ENCODE measurements at places on chromosomes 12 and 14. TPM values are rescaled to one million over a fixed set of nuclear protein-coding genes. Genes with fewer than 3 reads are reported as not detected.

DNA sequence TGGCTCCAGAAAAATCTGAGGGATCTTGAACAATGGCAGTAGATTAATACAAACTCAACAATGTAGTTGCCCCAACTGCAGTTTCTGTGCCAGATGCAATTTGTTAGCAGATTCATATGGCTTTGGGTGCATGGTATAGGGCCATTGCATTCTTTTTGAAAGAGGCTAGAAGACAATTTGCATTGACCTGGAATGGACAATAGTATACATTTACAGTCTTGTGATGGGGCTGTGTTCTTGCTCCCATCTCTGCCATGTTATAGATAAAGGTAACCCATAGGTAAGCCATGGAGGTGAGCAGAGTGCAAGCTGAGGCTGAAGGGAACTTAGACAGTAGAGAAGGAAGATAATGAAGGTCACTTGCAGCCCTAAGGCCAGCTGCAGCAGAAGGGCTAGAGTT, 50.1 kb upstream of the DIO3 start:
- DNase-seq: no peak
- no peaks in the 10 kb centered on the region for H3K36me3 ChIP-seq
- no peaks in the 10 kb centered on the region for H3K4me1 ChIP-seq
- H3K27ac ChIP-seq: no peak overlapping the region
- no peaks in the 10 kb centered on the region for H3K27me3 ChIP-seq

DNA sequence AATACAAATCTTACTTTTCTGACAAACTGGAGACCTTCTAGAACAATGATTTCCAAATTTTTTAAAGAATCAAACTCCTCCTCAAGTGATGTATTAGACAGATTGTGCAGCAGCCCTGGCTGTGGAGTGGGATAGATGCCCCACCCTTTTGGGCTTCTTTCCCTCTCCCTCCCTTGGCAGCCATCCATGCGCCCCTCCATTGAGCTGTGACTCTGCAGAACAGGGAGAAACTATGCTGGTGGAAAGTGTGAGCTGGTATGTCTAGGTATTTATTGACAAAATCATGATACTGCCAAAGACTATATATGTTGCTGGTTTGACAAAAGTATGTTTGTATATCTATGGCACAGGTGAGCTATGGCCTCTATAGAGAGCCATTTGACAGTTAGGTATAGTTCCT, 138.5 kb downstream of the KTN1 start:
- DNase-seq: no peak
- no peak overlapping the region for H3K27ac ChIP-seq
- no peaks in the 10 kb centered on the region for H3K4me1 ChIP-seq
- H3K36me3 ChIP-seq: no peaks in the 10 kb centered on the region
- H3K4me3 ChIP-seq: no peak overlapping the region

GRCh38 chr12:10279937-10280336, 27.7 kb upstream of the KLRD1 start:
- H3K36me3 ChIP-seq: no peaks in the 10 kb centered on the region
- no peaks in the 10 kb centered on the region for H3K27me3 ChIP-seq
- H3K4me3 ChIP-seq: no peak overlapping the region
- no peak overlapping the region for H3K27ac ChIP-seq
- no peaks in the 10 kb centered on the region for H3K4me1 ChIP-seq

DNA sequence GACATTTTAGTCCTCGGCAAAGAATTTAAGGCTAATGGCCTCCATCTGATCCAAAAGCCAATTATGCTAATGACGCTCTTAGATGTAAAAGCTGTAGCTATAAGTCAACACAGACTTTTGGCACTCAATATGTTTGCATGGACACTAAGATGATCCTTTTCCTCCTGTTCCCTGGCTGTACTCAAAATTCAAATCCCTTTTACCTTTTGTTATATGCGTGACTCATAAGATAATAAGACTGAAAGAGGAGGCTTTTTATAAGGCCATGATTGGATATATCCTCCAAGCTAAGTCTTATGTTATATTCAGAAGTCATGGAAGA, 89.8 kb downstream of the PDZRN4 start:
- no peaks in the 10 kb centered on the region for H3K27me3 ChIP-seq
- DNase-seq: no peak
- H3K4me3 ChIP-seq: no peak overlapping the region

DNA sequence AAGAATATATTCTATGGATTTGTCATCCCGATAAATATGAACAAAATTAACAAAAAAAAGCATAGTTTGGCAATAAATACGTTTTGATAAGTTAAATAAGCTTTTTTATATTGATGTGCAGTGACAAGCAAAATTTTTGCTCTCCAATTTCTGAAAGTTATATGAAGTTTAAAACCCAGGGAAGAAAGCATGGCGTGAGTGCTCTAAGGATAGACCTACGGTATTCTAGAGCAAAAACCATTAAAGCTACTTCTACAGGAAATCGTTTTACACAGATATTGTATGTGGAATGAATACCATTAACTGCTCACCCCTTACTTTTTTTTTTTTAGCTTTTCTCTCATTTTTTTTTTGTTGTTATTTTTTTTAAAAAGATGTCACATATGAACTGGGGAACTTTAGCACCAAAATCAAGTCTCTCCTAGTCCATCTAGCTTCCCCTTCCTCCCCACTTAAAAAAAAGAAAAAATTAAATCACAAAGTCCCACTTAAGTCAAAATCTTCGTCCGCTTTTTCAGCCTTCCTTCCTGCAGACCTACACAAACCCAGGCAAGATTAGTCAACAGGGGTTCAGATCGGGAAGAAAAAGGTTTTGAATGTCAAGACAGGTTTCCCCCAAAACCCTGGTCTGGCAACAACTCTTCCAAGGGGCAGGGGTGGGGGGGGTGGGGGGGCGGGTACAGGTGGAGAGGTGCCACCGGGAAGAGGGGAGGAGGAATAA, 4.4 kb downstream of the ZFP36L1 start:
- peaks cover 55% of the 10 kb centered on the region for H3K4me1 ChIP-seq
- no peaks in the 10 kb centered on the region for H3K27me3 ChIP-seq
- peaks cover 50% of the 10 kb centered on the region for H3K36me3 ChIP-seq

GRCh38 chr12:109961201-109961600, 35.0 kb downstream of the GIT2 start:
- H3K36me3 ChIP-seq: peaks cover 93% of the 10 kb centered on the region
- H3K4me3 ChIP-seq: no peak overlapping the region
- H3K4me1 ChIP-seq: peaks cover 4% of the 10 kb centered on the region
- no peak for DNase-seq
- no peak overlapping the region for H3K27ac ChIP-seq

- H3K36me3 ChIP-seq: no peaks in the 10 kb centered on the region
- H3K4me3 ChIP-seq: no peak overlapping the region
- no peak for DNase-seq
- H3K27ac ChIP-seq: no peak overlapping the region
Measured at GRCh38 chr14:69321601-69322330, 61.8 kb downstream of the GALNT16 start.

DNA sequence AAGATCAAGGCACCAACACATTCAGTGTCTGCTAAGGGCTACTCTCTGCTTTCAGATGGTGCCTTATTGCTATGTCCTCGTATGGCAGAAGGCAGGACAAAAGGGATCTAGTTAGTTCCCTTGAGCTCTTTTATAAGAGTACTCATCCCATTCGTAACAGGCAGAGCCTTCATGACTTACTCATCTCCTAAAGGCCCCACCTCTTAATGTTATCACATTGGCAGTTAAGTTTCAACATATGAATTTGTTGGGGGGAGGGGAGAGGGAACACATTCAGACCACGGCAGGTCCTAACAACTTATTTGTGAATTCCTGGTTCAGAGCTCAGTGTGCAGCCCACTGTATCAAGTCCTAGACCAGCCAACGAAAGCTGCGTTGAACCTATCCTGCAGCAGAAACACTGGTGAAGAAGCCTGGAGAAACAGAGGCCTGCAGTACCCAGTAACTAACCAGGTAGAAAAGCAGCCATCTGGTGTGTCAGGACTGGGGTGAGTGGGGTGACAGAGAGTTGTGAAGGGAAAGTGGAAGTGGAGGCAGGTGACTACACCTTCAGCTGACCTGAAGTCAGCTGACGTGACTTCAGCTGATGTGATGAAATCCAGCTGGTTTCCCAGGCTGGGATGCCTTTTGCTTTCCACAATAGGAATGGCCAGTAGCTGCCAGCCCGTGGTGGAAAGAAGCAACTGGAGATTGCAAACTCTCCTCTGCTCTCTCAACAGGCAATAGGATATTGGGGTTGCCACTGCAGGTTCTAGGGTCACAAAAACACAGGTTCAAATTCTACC, 101.6 kb upstream of the PLXNC1 start:
- no peak for DNase-seq
- no peaks in the 10 kb centered on the region for H3K4me1 ChIP-seq
- H3K4me3 ChIP-seq: no peak overlapping the region
- no peaks in the 10 kb centered on the region for H3K36me3 ChIP-seq
- H3K27me3 ChIP-seq: no peaks in the 10 kb centered on the region

- H3K36me3 ChIP-seq: no peaks in the 10 kb centered on the region
- no peaks in the 10 kb centered on the region for H3K27me3 ChIP-seq
- no peak overlapping the region for H3K4me3 ChIP-seq
- H3K27ac ChIP-seq: no peak overlapping the region
Measured at GRCh38 chr14:34090451-34090850, 139.6 kb upstream of the EGLN3 start.

- H3K4me3 ChIP-seq: no peak overlapping the region
- no peaks in the 10 kb centered on the region for H3K27me3 ChIP-seq
- no peaks in the 10 kb centered on the region for H3K36me3 ChIP-seq
- no peak for DNase-seq
Measured at GRCh38 chr12:97938031-97938430, 475.4 kb downstream of the RMST start.

DNA sequence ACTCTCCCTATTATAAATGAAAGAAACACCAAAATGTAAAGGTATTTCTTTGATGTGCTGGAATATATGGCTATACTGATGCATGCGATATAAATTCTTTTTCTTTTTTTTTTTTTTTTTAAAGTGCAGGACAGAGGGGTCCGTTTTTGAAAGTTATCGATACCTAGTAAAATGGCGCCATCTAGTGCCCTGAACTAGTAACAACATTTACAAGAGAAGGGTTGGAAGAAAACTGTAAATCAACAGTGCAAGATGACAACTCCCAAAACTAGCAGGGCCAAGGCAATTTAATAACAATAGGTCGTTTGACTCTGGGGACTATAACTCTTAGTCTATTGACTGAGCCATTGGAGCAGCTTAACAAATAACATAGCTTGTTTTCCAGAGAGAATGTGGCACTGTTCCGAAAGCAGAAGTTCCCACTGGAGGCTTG, 137.7 kb downstream of the SPTSSA start:
- H3K27ac ChIP-seq: no peak overlapping the region
- H3K4me3 ChIP-seq: no peak overlapping the region
- no peaks in the 10 kb centered on the region for H3K36me3 ChIP-seq
- peaks cover 4% of the 10 kb centered on the region for H3K4me1 ChIP-seq
- no peaks in the 10 kb centered on the region for H3K27me3 ChIP-seq
- DNase-seq: no peak

- H3K27me3 ChIP-seq: no peaks in the 10 kb centered on the region
- H3K4me3 ChIP-seq: no peak overlapping the region
- no peak overlapping the region for H3K27ac ChIP-seq
- no peaks in the 10 kb centered on the region for H3K4me1 ChIP-seq
- DNase-seq: no peak
- no peaks in the 10 kb centered on the region for H3K36me3 ChIP-seq
Measured at GRCh38 chr14:106230071-106230470, 703.7 kb downstream of the TMEM121 start.

DNA sequence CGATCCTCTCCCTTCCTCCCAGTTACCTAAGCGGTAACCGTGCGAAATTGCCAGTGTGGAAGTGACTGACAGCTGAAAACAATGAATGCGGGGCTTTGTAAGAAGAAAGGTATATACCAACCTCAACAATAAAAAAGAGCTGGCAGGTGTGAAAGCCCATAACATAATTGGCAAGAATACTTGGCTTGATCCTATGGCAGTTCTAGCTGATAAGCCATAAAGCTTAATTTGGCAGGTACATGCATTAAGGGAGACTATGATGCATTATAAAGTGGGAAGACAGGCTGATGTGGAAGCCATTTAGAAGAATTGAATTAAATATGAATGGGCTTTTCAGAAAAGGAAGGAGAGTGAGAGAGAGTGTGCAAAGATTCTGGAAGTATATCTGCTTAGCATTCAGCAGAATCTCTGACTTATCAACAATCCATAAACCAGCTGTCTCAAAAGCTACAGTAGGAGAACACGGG, 71.3 kb downstream of the CRACR2A start:
- H3K4me3 ChIP-seq: no peak overlapping the region
- DNase-seq: no peak
- peaks cover 16% of the 10 kb centered on the region for H3K36me3 ChIP-seq
- no peaks in the 10 kb centered on the region for H3K27me3 ChIP-seq

DNA sequence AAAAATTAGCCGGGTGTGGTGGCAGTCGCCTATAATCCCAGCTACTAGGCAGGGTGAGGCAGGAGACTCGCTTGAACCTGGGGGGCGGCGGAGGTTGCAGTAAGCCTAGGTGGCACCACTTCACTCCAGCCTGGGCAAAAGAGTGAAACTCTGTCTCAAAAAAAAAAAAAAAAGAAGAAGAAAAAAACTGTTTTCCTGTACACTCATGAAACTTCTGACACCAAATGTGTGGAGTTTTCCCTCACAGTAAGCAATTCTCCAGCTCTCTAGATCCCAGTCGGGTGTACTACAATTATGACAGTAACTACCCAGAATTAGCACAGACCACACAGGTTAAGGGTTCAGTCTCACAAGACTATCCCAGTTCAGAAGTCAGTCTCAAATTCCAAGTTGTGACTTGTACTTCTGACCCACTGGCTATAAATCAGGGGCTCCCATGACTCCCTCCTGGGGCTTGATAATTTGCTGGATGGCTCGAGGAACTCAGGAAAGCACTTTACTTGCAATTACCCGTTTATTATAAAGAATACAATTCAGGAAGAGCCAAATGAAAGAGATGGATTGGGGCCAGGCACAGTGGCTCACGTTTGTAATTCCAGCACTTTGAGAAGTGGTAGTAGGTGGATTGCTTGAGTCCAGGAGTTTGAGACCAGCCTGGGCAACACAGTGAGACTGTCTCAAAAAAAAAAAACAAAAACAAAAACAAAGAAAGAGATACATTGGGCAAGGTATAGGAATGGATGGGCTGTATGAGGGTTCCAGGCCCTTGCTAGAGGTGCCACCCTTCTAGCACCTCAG, 12.4 kb upstream of the ARF6 start:
- no peaks in the 10 kb centered on the region for H3K27me3 ChIP-seq
- peak overlapping the region; percentile 41 for H3K27ac ChIP-seq
- no peaks in the 10 kb centered on the region for H3K36me3 ChIP-seq
- no peak for DNase-seq

GRCh38 chr12:47186246-47186645, 106.5 kb upstream of the AMIGO2 start:
- no peaks in the 10 kb centered on the region for H3K36me3 ChIP-seq
- no peak for DNase-seq
- no peaks in the 10 kb centered on the region for H3K27me3 ChIP-seq
- H3K4me3 ChIP-seq: no peak overlapping the region
- H3K4me1 ChIP-seq: peaks cover 32% of the 10 kb centered on the region

GARIN6 gene
- total RNA-seq: not detected

LTB4R2 gene
- total RNA-seq: 5.9 TPM

CLEC9A gene
- total RNA-seq: 0.30 TPM

HHIPL1 gene
- total RNA-seq: 1.6 TPM

LIN7A gene
- total RNA-seq: 14.6 TPM

TBX5 gene
- 15.7 TPM for total RNA-seq

TAS2R30 gene
- 3.9 TPM for total RNA-seq

HOXC9 gene
- not detected for total RNA-seq

All from lower lobe of right lung (tissue), 2 donors.